ENCODE measurements at places on chromosomes 13 and 19. TPM values are rescaled to one million over a fixed set of nuclear protein-coding genes. Genes with fewer than 3 reads are reported as not detected.
A peak's percentile ranks its signal among the peaks of the same experiment; 100 is the strongest.

GRCh38 chr19:34224996-34225658 is 29.2 kb upstream of the GARRE1 start:
- peaks cover 5% of the 10 kb centered on the region for H3K4me1 ChIP-seq
- no peak for DNase-seq
- H3K27ac ChIP-seq = peak overlapping the region; percentile 24
- H3K27me3 ChIP-seq = no peaks in the 10 kb centered on the region
- peaks cover 70% of the 10 kb centered on the region for H3K36me3 ChIP-seq
- no peak overlapping the region for H3K4me3 ChIP-seq

- no peaks in the 10 kb centered on the region for H3K36me3 ChIP-seq
- H3K4me1 ChIP-seq = no peaks in the 10 kb centered on the region
- peak overlapping the region; percentile 50 for H3K4me3 ChIP-seq
- H3K27ac ChIP-seq = no peak overlapping the region
- DNase-seq = no peak
- no peaks in the 10 kb centered on the region for H3K27me3 ChIP-seq
Observed at GRCh38 chr13:23161481-23161825, 19.3 kb upstream of the SGCG start.

Gene CRX
- not detected for total RNA-seq

Gene FKRP
- total RNA-seq = 16.6 TPM

Gene GRK1
- 5.2 TPM for total RNA-seq

- H3K27ac ChIP-seq = no peak overlapping the region
- H3K4me3 ChIP-seq = no peak overlapping the region
- peaks cover 21% of the 10 kb centered on the region for H3K4me1 ChIP-seq
- no peaks in the 10 kb centered on the region for H3K36me3 ChIP-seq
Observed at GRCh38 chr19:44587963-44588770, 25.2 kb upstream of the IGSF23 start.

Gene PSPN
- 1.7 TPM for total RNA-seq

- no peaks in the 10 kb centered on the region for H3K27me3 ChIP-seq
- peaks cover 6% of the 10 kb centered on the region for H3K4me1 ChIP-seq
- peak overlapping the region; percentile 80 for H3K27ac ChIP-seq
- no peak for DNase-seq
Observed at GRCh38 chr19:57947088-57947418, 453 bp downstream of the ZNF256 start.

GRCh38 chr13:95652821-95653220 is 8.3 kb upstream of the DZIP1 start:
- H3K4me3 ChIP-seq = no peak overlapping the region
- DNase-seq = no peak
- H3K36me3 ChIP-seq = no peaks in the 10 kb centered on the region
- no peaks in the 10 kb centered on the region for H3K27me3 ChIP-seq

Gene COL4A1
- 97.7 TPM for total RNA-seq

Gene P2RY11
- 16.5 TPM for total RNA-seq

- H3K4me3 ChIP-seq = no peak overlapping the region
- H3K4me1 ChIP-seq = peaks cover 19% of the 10 kb centered on the region
- no peaks in the 10 kb centered on the region for H3K27me3 ChIP-seq
- DNase-seq = no peak
- H3K27ac ChIP-seq = no peak overlapping the region
- peaks cover 5% of the 10 kb centered on the region for H3K36me3 ChIP-seq
Observed at GRCh38 chr13:44976196-44976595, 13.1 kb downstream of the NUFIP1 start.

DNA sequence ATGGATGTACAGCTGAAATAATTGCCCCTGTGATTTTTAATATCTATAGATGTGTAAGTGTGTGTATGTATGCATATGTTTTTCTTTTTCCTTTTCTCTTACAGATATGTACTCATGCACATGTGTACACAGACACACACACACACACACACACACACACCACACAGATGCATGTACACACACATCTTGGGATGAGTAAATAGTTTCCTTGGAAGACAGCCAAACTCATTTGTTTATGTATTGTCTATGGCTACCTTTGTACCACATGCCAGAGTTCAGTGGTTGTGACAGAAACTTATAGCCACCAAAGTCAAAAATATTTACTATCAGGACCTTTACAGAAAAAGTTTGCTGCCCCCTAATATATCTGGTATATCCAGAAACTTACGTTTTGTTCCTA is 192.6 kb downstream of the MAB21L1 start:
- no peaks in the 10 kb centered on the region for H3K27me3 ChIP-seq
- H3K4me1 ChIP-seq = no peaks in the 10 kb centered on the region
- no peak for DNase-seq
- no peak overlapping the region for H3K4me3 ChIP-seq

DNA sequence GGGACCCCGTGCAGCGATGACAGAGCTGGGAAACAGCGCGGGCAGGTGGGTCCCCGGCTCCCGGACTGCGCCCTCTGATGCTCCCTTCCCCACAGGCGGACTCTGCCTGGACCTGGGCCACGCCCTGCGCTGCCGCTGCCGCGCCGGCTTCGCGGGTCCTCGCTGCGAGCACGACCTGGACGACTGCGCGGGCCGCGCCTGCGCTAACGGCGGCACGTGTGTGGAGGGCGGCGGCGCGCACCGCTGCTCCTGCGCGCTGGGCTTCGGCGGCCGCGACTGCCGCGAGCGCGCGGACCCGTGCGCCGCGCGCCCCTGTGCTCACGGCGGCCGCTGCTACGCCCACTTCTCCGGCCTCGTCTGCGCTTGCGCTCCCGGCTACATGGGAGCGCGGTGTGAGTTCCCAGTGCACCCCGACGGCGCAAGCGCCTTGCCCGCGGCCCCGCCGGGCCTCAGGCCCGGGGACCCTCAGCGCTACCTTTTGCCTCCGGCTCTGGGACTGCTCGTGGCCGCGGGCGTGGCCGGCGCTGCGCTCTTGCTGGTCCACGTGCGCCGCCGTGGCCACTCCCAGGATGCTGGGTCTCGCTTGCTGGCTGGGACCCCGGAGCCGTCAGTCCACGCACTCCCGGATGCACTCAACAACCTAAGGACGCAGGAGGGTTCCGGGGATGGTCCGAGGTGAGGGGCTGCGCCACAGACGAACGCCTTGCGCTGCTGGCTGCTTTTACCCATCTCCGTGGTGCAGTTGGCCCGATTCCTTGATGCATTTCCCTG is 7.8 kb upstream of the SELENOV start:
- H3K27ac ChIP-seq = no peak overlapping the region
- peaks cover 25% of the 10 kb centered on the region for H3K27me3 ChIP-seq
- peaks cover 8% of the 10 kb centered on the region for H3K4me1 ChIP-seq
- peak; percentile 88 for DNase-seq

Gene KLK10
- total RNA-seq = 19.4 TPM

Gene USPL1
- total RNA-seq = 10.8 TPM

Gene TINCR
- 3.1 TPM for total RNA-seq

DNA sequence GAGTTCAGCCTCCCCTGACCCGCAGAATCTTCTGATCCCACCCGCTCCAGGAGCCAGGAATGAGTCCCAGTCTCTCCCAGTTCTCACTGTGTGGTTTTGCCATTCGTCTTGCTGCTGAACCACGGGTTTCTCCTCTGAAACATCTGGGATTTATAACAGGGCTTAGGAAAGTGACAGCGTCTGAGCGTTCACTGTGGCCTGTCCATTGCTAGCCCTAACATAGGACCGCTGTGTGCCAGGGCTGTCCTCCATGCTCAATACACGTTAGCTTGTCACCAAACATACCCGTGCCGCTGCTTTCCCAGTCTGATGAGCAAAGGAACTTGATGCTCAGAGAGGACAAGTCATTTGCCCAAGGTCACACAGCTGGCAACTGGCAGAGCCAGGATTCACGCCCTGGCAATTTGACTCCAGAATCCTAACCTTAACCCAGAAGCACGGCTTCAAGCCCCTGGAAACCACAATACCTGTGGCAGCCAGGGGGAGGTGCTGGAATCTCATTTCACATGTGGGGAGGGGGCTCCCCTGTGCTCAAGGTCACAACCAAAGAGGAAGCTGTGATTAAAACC is 1.1 kb upstream of the APOE start:
- H3K27ac ChIP-seq = no peak overlapping the region
- DNase-seq = no peak
- no peak overlapping the region for H3K4me3 ChIP-seq
- H3K36me3 ChIP-seq = peaks cover 7% of the 10 kb centered on the region
- H3K4me1 ChIP-seq = peaks cover 30% of the 10 kb centered on the region
- no peaks in the 10 kb centered on the region for H3K27me3 ChIP-seq

Data from upper lobe of left lung (tissue), 6 donors.